Tracheal epithelial cell (primary cell): ENCODE measurements at places on chromosomes 2 and 18. TPM values are rescaled to one million over a fixed set of nuclear protein-coding genes. Genes with fewer than 3 reads are reported as not detected.

Gene ELOA2
- not detected in 2 replicates for total RNA-seq

Gene LOXHD1
- total RNA-seq, result not detected in 2 replicates

Gene CNTNAP5
- not detected in 2 replicates for total RNA-seq

Gene EFR3B
- under 0.01 TPM in 1 of 2 replicates, not detected in the other for total RNA-seq

Gene SUCLG1
- 37.8 and 51.4 TPM in 2 replicates for total RNA-seq

Gene SCN7A
- total RNA-seq, result under 0.01 TPM in 1 of 2 replicates, not detected in the other

Gene HOXD12
- not detected in 2 replicates for total RNA-seq

Gene ONECUT2
- under 0.01 TPM in 1 of 2 replicates, not detected in the other for total RNA-seq

Gene TUBA3E
- not detected in 2 replicates for total RNA-seq

Gene CCDC85A
- under 0.01 TPM in 1 of 2 replicates, not detected in the other for total RNA-seq
